Activated naive CD8-positive, alpha-beta T cell treated with anti-CD3 and anti-CD28 coated beads, Interleukin-2, amount 10 ng/mL, durations not matched to agents 7 days and 5 days (primary cell): ENCODE measurements at places on chromosomes 7 and 10. TPM values are rescaled to one million over a fixed set of nuclear protein-coding genes. Genes with fewer than 3 reads are reported as not detected.

DNA sequence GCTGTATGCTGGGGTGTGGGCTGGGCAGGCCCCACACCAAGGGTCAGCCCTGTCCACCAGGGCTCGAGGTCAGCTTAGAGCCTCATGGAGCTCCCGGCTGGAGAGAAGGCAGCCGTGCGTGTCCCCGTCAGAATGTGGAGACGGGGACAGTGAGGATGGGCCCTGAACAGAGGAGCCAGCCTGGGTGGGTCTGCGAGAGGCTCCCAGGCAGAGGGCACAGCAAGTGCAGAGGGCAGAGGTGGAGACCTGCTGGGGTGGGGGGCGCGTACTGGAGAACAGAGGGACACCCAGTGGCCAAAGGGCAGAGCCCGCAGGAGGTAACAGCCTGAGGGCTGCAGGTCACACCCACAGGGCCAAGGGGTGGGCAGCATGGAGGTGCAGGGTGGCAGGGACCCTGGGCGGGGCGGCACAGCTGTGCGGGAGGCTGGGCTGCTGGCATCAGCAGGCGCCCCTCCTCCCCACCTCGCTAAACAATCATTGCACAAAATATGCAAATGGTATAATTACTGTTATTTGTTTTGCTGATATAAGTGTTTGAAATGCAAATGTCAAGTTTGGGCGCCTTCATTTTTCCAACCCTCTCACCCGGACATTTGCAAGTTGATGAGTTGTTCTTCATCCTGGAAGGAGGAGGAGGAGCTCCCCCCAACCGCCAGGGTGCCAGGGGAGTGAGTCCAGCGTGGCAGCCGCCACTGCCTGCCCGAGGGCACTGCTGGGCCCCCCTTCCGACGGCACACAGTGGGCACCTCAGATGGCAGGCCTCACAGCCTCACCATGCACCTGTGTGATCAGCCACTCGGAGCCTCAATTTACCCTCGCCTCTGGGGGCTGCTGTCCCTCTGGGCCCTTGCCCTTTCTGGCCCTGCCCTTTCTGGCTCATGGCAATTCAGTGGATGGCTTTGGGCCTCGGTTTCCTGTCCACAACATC lies 35.0 kb downstream of the ELFN1 start:
- peak; percentile 15 for DNase-seq
- no peak overlapping the region for H3K27ac ChIP-seq
- H3K36me3 ChIP-seq = no peaks in the 10 kb centered on the region
- no peaks in the 10 kb centered on the region for H3K4me1 ChIP-seq
- peaks cover 2% of the 10 kb centered on the region for H3K27me3 ChIP-seq
- no peak overlapping the region for H3K4me3 ChIP-seq

GRCh38 chr7:133001727-133002126 lies 80.2 kb downstream of the CHCHD3 start:
- H3K4me1 ChIP-seq = no peaks in the 10 kb centered on the region
- no peak overlapping the region for H3K27ac ChIP-seq
- no peaks in the 10 kb centered on the region for H3K27me3 ChIP-seq
- peaks cover 22% of the 10 kb centered on the region for H3K36me3 ChIP-seq
- H3K4me3 ChIP-seq = no peak overlapping the region

GRCh38 chr7:114986190-114987180 lies 64.6 kb downstream of the MDFIC start:
- H3K4me1 ChIP-seq = peaks cover 5% of the 10 kb centered on the region
- H3K36me3 ChIP-seq = peaks cover 53% of the 10 kb centered on the region
- H3K27ac ChIP-seq = no peak overlapping the region
- DNase-seq = no peak

DNA sequence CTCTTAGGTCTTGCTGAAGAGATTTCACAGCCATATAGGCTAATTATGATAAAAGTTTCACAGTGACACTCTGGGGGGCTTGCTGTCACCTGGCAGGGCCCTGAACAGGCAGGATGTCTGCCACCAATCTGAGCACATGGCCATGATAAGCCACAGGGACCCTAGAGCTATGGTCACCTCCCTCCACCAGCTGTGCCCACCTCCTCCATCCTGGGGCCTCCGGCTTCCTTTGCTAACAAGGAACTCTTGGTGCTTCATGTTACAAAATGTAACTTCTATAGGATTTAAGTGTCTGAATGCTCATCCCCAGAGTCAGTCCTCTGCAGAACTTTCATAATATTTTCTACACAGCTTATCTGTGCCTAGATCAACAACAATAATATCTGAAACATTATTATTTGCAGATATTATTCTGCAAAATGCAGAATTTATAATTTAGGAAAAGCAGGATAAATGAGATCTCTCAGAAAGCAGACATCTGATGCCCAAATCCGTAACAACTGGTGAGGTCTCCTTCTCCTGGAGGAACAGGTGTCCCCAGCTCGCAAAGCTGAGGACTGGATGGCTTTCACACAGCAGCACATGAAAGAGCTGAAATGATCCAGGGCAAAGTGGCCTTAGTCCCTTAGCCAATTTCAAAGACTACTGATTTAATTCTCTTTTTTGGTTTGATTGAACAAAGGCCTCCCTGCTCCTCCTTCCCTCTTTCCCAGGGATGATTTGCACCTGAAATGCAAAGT lies 287.0 kb upstream of the AOAH start:
- H3K36me3 ChIP-seq = peaks cover 12% of the 10 kb centered on the region
- no peak for DNase-seq
- H3K27ac ChIP-seq = no peak overlapping the region
- no peaks in the 10 kb centered on the region for H3K27me3 ChIP-seq
- H3K4me3 ChIP-seq = no peak overlapping the region

GRCh38 chr10:44235363-44235762 lies 149.5 kb downstream of the CXCL12 start:
- H3K36me3 ChIP-seq = no peaks in the 10 kb centered on the region
- DNase-seq = no peak
- no peak overlapping the region for H3K4me3 ChIP-seq
- H3K27ac ChIP-seq = no peak overlapping the region

DNA sequence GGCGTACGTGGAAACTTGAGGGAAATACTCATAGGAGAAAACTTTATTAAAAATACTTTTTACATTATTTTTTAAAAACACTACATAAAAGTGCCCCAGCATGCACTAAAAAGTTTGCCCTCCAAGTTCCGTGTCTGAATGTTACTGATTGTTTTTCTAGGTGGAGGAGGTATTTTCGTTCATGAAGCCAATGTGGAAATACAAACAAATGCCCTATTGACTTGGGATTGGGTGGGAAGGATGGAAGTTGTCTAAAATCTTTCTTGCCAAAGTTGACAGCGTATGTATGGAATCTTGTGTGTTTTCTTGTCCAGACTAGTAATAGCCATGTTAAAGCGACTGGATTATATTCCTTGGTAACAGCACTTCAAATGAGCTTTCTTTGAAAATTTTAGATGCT lies 1.2 kb downstream of the PROSER2 start:
- H3K4me3 ChIP-seq = peak overlapping the region; percentile 76
- peaks cover 64% of the 10 kb centered on the region for H3K27me3 ChIP-seq
- peaks cover 9% of the 10 kb centered on the region for H3K4me1 ChIP-seq
- H3K36me3 ChIP-seq = no peaks in the 10 kb centered on the region

GRCh38 chr10:23338155-23338828 lies 6.3 kb downstream of the C10orf67 start:
- H3K4me1 ChIP-seq = peaks cover 26% of the 10 kb centered on the region
- DNase-seq = no peak
- H3K36me3 ChIP-seq = peaks cover 6% of the 10 kb centered on the region
- H3K4me3 ChIP-seq = no peak overlapping the region
- no peaks in the 10 kb centered on the region for H3K27me3 ChIP-seq

- peaks cover 5% of the 10 kb centered on the region for H3K27me3 ChIP-seq
- no peak overlapping the region for H3K27ac ChIP-seq
- H3K4me3 ChIP-seq = no peak overlapping the region
- no peaks in the 10 kb centered on the region for H3K4me1 ChIP-seq
- DNase-seq = no peak
Measured at GRCh38 chr7:157738066-157738460, 401.3 kb downstream of the DNAJB6 start.

GRCh38 chr10:119441921-119442757 lies 100.4 kb downstream of the RGS10 start:
- no peak for DNase-seq
- peaks cover 12% of the 10 kb centered on the region for H3K36me3 ChIP-seq
- no peak overlapping the region for H3K4me3 ChIP-seq
- no peaks in the 10 kb centered on the region for H3K27me3 ChIP-seq
- H3K27ac ChIP-seq = peak overlapping the region; percentile 38

GRCh38 chr10:133213641-133214467 lies 16.2 kb upstream of the UTF1 start:
- H3K27me3 ChIP-seq = no peaks in the 10 kb centered on the region
- no peak overlapping the region for H3K4me3 ChIP-seq
- DNase-seq = no peak

GRCh38 chr10:13883636-13884444 lies 297.1 kb downstream of the PRPF18 start:
- no peak overlapping the region for H3K4me3 ChIP-seq
- H3K4me1 ChIP-seq = peaks cover 2% of the 10 kb centered on the region
- DNase-seq = no peak
- H3K36me3 ChIP-seq = no peaks in the 10 kb centered on the region
- peaks cover 22% of the 10 kb centered on the region for H3K27me3 ChIP-seq

GRCh38 chr7:127840226-127840951 lies 188.4 kb downstream of the SND1 start:
- DNase-seq = no peak
- H3K27me3 ChIP-seq = no peaks in the 10 kb centered on the region
- H3K36me3 ChIP-seq = peaks cover 27% of the 10 kb centered on the region
- no peak overlapping the region for H3K27ac ChIP-seq
- H3K4me3 ChIP-seq = no peak overlapping the region
- no peaks in the 10 kb centered on the region for H3K4me1 ChIP-seq

GRCh38 chr7:116663744-116664143 lies 8.3 kb upstream of the MET start:
- no peak overlapping the region for H3K27ac ChIP-seq
- H3K4me3 ChIP-seq = no peak overlapping the region
- DNase-seq = no peak
- no peaks in the 10 kb centered on the region for H3K4me1 ChIP-seq

DNA sequence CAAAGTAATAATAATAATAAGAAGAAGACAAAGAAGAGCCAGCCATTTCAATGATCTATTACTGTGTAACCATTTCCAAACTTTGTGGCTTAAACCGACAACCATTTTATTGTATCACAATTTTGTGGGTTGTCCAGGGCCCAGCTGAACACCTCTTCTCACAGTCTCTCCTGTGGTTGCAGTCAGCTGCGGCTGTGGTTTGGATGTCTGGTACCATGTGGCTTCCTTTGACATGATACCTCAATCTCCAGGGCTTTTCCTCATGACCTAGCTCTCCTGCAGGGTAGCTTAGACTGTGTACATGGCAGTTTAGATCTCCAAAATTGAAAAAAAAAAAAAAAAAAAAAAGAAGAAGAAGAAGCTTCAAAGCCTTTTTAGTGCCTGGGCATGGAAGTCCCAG lies 72.6 kb upstream of the NFKB2 start:
- peak overlapping the region; percentile 52 for H3K4me3 ChIP-seq
- H3K27ac ChIP-seq = no peak overlapping the region
- no peaks in the 10 kb centered on the region for H3K27me3 ChIP-seq

GRCh38 chr10:6786579-6787031 lies 206.5 kb upstream of the PRKCQ start:
- no peak overlapping the region for H3K27ac ChIP-seq
- no peak for DNase-seq
- H3K4me1 ChIP-seq = no peaks in the 10 kb centered on the region
- peaks cover under 1% of the 10 kb centered on the region for H3K36me3 ChIP-seq

DNA sequence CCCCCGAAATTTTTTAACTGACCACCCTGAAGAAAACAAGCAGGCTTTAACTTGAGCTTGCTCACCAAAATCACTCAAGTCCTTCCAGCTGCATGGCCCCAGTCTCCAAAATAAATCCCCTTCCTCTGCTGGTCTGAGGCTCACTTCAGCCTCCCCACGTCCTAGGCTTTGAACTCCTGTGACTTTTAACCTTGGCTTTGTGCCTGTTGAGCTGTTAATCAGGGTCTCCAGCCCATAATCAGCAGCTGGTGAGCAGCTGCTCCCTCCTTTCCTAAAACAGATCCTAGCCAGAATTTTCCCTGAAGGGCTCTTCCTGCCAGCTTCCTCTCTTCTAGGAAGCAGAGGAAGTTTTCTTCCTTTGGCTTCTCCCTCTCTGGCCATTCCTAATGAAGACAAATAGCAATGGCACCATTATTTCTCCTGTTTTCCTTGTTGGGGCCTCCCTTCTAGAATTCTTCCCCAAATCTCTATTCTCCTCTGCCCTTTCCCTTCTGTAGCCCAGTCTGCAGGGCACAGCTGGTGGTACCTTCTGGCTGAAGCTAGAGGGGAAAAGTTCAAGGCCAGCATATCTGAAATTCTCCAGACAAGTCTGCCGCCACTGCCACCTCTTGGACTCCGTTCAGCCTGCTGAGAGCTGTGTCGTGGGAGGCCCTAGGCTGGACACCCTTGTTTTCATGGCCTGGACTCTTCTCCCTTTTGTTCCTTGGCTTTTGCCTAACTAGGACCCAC lies 152.1 kb downstream of the NOC3L start:
- DNase-seq = no peak
- H3K27me3 ChIP-seq = peaks cover 14% of the 10 kb centered on the region
- peaks cover 11% of the 10 kb centered on the region for H3K4me1 ChIP-seq
- H3K4me3 ChIP-seq = no peak overlapping the region
- no peaks in the 10 kb centered on the region for H3K36me3 ChIP-seq

- no peak overlapping the region for H3K4me3 ChIP-seq
- H3K36me3 ChIP-seq = no peaks in the 10 kb centered on the region
- no peaks in the 10 kb centered on the region for H3K4me1 ChIP-seq
- H3K27ac ChIP-seq = no peak overlapping the region
Measured at GRCh38 chr10:76644476-76644875, 993.1 kb downstream of the KCNMA1 start.

The OR9A2 gene
- 0.30 TPM for total RNA-seq

The EPDR1 gene
- total RNA-seq = 0.25 TPM

The ITPRID1 gene
- not detected for total RNA-seq

The FAM200A gene
- total RNA-seq = 7.3 TPM

The GBX1 gene
- not detected for total RNA-seq

The RARRES2 gene
- total RNA-seq = not detected

The ZNF853 gene
- total RNA-seq = 4.9 TPM

The TLX1 gene
- not detected for total RNA-seq

The VAX1 gene
- total RNA-seq = not detected

The ACBD7 gene
- 1.5 TPM for total RNA-seq

The SPDYE3 gene
- total RNA-seq = not detected

The CYP26A1 gene
- not detected for total RNA-seq

The MMP21 gene
- total RNA-seq = 0.25 TPM

The PPP1R3A gene
- not detected for total RNA-seq

The HSPA12A gene
- 0.09 TPM for total RNA-seq

The AOAH gene
- 19.4 TPM for total RNA-seq
